Panc1 (cell line): ENCODE measurements at places on chromosomes 6 and 20.

DNA sequence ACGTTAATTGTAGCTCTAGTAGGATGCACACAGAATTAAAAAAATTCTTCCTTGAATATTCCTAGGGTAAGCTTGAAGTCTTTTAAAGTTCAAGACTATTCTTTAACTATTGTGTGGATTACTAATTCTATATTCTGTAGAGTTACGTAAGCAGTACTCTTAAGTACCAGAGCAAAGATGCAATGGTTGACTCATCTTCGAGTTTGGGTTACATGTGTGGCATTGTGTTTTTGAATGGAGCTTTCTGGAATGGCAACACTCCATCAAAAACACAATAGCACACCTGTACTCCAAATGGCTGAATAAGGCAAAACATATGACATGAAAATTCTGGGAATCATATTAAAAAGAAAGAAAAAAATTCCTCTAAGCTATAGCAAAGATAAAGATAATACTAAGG is 33.5 kb upstream of the CEP162 start:
- H3K27ac ChIP-seq: no peak overlapping the region
- H3K27me3 ChIP-seq: no peaks in the 10 kb centered on the region
- no peaks in the 10 kb centered on the region for H3K4me1 ChIP-seq
- no peak for DNase-seq

- no peak overlapping the region for H3K27ac ChIP-seq
- H3K4me1 ChIP-seq: no peaks in the 10 kb centered on the region
- H3K27me3 ChIP-seq: no peaks in the 10 kb centered on the region
- H3K4me3 ChIP-seq: no peak overlapping the region
These were observed 127.5 kb downstream of the ISM1 start for GRCh38 chr20:13348311-13349234.

DNA sequence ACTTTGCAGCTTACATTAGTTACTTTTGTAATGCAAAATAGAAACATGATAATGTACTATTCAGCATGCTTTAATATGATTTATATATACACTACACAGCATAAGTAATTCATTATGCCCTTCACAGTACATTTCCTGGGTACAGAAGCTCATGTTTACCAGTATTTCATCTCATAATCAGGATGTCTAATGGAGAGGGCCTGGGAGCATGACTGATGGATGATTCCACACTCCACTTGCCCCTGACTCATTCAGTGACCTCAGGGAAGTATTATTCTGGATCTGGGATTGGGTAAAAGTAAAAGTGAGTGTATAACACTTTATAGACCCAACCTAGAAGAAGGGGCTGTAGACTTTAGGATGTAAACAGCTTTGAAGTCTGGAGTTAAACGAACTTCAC is 31.4 kb upstream of the BACH2 start:
- peak; percentile 13 for DNase-seq
- no peaks in the 10 kb centered on the region for H3K27me3 ChIP-seq
- H3K36me3 ChIP-seq: no peaks in the 10 kb centered on the region
- H3K4me3 ChIP-seq: no peak overlapping the region

- no peak overlapping the region for H3K4me3 ChIP-seq
- H3K36me3 ChIP-seq: no peaks in the 10 kb centered on the region
- DNase-seq: no peak
- peaks cover 4% of the 10 kb centered on the region; the same call in 1 of the 2 replicates for H3K4me1 ChIP-seq
- H3K27ac ChIP-seq: no peak overlapping the region
- H3K27me3 ChIP-seq: no peaks in the 10 kb centered on the region
These were observed 56.2 kb downstream of the ADGRF1 start for GRCh38 chr6:46985943-46986342.

DNA sequence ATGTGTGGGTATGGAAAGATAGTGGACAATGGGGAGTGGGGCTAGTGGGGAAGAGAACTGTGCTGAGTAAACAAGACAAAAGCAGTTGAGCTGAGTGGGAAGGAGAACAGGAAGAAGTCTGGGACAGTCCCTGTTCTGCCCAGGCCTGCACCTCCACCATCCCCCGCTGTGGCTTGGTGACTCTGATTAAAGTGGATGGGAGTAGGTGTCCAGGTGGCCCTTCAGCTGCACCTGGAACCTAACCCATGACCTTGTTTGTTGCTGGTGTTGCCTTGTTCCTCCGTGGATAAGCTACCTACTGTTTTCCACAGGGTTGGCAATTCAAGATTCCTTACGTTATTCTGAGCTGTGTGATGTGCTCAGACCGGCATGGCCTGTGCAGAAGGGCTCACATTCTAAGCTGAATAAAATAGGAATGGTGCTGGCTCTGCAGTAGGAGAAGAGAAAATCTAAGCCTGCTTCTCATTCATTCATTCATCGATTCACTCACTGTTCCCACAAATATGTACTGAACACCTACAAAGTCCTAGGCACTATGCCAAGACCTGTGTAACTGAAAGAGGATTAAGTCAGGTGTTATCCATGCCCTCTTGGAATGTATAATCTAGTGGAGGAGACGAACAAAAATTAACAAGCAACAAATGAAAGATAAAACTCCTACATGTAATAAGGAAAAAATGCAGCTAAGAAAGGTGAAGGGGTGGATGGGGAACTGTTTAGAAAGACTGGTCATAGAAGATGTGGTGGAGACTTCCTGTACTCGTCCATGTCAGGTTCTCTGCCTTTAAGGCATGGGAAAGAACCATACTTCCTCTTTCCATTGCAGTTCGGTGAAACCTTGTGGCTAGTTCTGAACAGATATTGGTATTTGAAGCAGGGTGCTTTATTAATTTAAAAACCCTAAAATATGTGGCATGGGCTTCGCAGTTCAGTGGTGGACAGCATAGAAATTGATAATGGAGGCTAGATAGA is 10.1 kb upstream of the CALHM6 start:
- DNase-seq: no peak
- no peak overlapping the region for H3K4me3 ChIP-seq
- H3K4me1 ChIP-seq: no peaks in the 10 kb centered on the region
- peaks cover 7% of the 10 kb centered on the region; the same call in 1 of the 2 replicates for H3K27me3 ChIP-seq
- H3K27ac ChIP-seq: no peak overlapping the region

- no peaks in the 10 kb centered on the region for H3K27me3 ChIP-seq
- H3K27ac ChIP-seq: no peak overlapping the region
- H3K36me3 ChIP-seq: no peaks in the 10 kb centered on the region
- no peaks in the 10 kb centered on the region for H3K4me1 ChIP-seq
- no peak overlapping the region for H3K4me3 ChIP-seq
These were observed 78.5 kb upstream of the AHI1 start for GRCh38 chr6:135576055-135576454.

GRCh38 chr6:90714319-90714718 is 127.4 kb upstream of the MAP3K7 start:
- no peak overlapping the region for H3K27ac ChIP-seq
- no peaks in the 10 kb centered on the region for H3K36me3 ChIP-seq
- peaks cover 14% of the 10 kb centered on the region for H3K27me3 ChIP-seq
- H3K4me1 ChIP-seq: no peaks in the 10 kb centered on the region
- no peak for DNase-seq
